Activated CD8-positive, alpha-beta T cell treated with anti-CD3 and anti-CD28 coated beads, Interleukin-2, amount 10 ng/mL, durations not matched to agents 7 days and 5 days (primary cell): ENCODE measurements at places on chromosomes 12 and 14. TPM values are rescaled to one million over a fixed set of nuclear protein-coding genes. Genes with fewer than 3 reads are reported as not detected.

Gene BIN2
- 158 TPM for total RNA-seq

Gene C14orf180
- not detected for total RNA-seq

Gene SMOC1
- not detected for total RNA-seq

Gene FAM234B
- 4.2 TPM for total RNA-seq

Gene SDR9C7
- not detected for total RNA-seq

Gene DIO3
- total RNA-seq = not detected

DNA sequence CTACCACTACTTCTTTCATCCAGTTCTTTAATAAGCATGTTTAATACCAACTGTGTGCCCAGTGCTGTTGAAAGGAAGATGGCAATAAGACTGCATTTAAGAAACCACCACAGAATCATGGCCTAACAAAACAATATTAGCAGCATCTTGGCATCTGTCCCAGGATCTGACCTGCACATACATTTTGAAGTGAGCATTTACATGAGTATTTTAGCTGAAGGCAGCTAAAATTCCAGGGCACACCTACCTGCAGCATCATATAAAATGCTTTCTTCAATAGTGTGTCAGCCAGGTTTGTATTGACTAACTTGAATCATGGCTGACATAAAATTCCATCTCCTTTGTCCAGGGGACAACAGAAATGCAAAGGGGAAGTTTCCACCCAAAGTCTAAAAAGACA lies 65.0 kb upstream of the ARHGAP5 start:
- no peaks in the 10 kb centered on the region for H3K4me1 ChIP-seq
- no peak overlapping the region for H3K4me3 ChIP-seq
- no peak for DNase-seq
- H3K36me3 ChIP-seq = no peaks in the 10 kb centered on the region
- H3K27me3 ChIP-seq = no peaks in the 10 kb centered on the region

DNA sequence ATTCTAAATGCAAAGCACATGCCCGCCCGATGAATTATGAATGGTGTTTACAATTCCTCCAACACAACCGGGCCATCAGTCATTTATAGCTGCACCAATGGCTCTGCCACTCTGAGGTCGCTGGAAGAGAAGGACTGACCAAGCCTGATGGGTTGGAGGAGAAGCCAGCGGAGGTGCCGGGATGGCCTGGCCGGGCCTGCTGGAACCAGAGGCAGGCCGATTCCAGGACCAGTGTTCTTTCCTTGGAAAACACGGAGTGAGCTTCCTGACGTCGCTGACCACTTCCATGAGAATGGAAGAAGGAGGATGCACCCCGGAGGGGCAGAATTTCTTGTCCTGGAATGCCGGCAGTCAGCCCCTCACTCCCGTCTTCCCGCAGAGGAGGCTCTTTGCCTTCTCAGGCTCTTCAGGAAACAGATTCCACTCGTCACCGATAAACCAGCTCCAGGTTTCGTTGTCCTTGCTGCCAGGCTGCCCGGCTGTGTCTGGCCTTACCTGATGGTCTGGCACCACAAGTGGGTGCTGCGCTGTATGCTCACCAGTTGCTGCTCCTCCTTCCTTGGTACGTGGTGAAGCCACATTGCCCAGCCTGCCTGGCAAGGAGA lies 358.5 kb upstream of the SFSWAP start:
- peaks cover 4% of the 10 kb centered on the region for H3K27me3 ChIP-seq
- no peaks in the 10 kb centered on the region for H3K36me3 ChIP-seq
- H3K4me3 ChIP-seq = no peak overlapping the region
- no peak overlapping the region for H3K27ac ChIP-seq
- H3K4me1 ChIP-seq = no peaks in the 10 kb centered on the region

DNA sequence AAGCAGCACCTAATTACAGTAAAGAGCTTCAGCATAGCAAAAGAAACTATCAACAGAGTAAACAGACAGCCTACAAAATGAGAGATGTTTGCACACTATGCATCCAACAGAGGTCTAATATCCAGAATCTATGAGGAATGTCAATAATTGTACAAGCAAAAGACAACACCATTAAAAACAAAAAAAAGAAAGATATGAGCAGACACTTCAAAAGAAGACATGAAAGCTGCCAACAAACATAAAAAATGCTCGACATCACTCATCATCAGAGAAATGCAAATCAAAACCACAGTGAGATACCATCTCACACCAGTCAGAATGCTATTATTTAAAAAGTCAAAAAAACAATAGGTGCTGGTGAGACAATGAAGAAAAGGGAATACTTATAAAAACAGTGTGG lies 273.1 kb downstream of the TMTC2 start:
- no peaks in the 10 kb centered on the region for H3K36me3 ChIP-seq
- DNase-seq = no peak
- H3K27me3 ChIP-seq = no peaks in the 10 kb centered on the region
- no peak overlapping the region for H3K27ac ChIP-seq
- no peak overlapping the region for H3K4me3 ChIP-seq

- H3K27ac ChIP-seq = no peak overlapping the region
- H3K27me3 ChIP-seq = no peaks in the 10 kb centered on the region
- peaks cover 2% of the 10 kb centered on the region for H3K36me3 ChIP-seq
- no peaks in the 10 kb centered on the region for H3K4me1 ChIP-seq
- DNase-seq = no peak
- no peak overlapping the region for H3K4me3 ChIP-seq
Measured at GRCh38 chr14:63671987-63672386, 30.3 kb upstream of the WDR89 start.

DNA sequence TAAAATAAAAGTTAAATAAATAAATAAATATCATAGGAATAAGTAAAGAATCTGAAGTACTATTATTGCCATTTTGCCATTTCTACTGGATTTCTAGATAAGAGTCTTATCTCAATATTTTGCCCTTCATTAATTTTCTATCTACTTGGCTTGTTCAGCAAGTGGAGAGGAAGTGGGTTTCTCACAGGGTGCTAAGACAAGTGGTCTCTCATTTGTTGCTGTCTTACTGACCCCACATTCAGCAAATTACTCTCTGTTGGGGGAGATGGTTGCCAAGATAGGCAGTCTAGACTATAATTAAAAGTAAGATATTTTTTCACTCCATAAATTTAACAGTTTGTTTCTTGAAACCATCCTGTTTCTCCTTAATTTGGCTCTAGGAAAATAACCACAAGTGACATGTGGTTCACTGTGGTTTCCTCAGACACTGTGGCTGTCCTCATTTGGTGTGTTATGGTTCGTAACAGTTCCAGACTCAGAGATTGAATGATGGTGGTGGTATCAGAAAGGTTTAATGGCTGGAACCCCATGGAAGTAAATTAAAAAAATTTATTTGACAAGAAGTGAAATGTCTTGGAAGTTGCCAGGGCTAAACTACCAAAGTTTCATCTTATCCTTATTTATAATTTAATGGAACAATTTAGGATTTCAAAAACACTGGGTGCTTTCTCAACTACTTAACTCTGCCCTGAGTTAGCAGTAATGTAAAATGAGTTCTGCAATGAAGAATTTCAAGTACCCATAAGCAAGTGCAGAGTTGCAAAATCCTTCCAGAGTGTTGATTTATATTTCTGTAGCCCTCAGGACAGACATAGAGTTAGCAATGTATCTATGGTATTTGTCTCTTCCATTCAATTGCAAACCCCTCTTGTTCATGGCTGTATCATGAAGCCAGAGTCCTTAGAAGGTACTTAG lies 214.8 kb downstream of the MSRB3 start:
- no peak overlapping the region for H3K27ac ChIP-seq
- H3K27me3 ChIP-seq = peaks cover 12% of the 10 kb centered on the region
- H3K4me3 ChIP-seq = no peak overlapping the region
- no peaks in the 10 kb centered on the region for H3K36me3 ChIP-seq

GRCh38 chr12:87127272-87127671 lies 871.1 kb upstream of the MGAT4C start:
- no peaks in the 10 kb centered on the region for H3K27me3 ChIP-seq
- no peaks in the 10 kb centered on the region for H3K4me1 ChIP-seq
- no peak for DNase-seq
- H3K36me3 ChIP-seq = no peaks in the 10 kb centered on the region
- H3K4me3 ChIP-seq = no peak overlapping the region

DNA sequence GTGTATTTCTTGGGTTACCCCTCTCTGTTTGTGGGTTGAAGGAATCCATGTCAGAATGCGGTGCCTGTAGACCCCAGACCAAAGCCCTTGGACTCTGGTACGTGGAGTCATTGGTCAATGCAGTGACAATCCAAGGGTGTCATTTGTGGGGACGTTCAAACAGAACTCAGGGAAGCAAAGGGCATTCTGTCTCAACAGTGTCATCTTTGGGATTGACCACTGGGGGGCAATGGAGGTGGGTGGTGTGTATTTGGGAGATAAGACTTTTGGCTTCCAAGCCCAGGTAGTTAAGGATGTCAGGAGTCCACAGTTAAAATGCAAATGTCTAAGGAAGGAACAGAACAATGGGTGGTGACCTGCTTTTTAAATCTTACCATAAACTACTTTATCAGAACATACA lies 54.6 kb upstream of the CCDC175 start:
- no peak for DNase-seq
- peaks cover 2% of the 10 kb centered on the region for H3K4me1 ChIP-seq
- H3K27ac ChIP-seq = no peak overlapping the region
- no peak overlapping the region for H3K4me3 ChIP-seq
- H3K27me3 ChIP-seq = peaks cover 42% of the 10 kb centered on the region

- no peak overlapping the region for H3K27ac ChIP-seq
- peaks cover 11% of the 10 kb centered on the region for H3K36me3 ChIP-seq
- no peak overlapping the region for H3K4me3 ChIP-seq
- DNase-seq = no peak
- peaks cover 8% of the 10 kb centered on the region for H3K4me1 ChIP-seq
Measured at GRCh38 chr12:125006365-125006764, 12.9 kb downstream of the BRI3BP start.

DNA sequence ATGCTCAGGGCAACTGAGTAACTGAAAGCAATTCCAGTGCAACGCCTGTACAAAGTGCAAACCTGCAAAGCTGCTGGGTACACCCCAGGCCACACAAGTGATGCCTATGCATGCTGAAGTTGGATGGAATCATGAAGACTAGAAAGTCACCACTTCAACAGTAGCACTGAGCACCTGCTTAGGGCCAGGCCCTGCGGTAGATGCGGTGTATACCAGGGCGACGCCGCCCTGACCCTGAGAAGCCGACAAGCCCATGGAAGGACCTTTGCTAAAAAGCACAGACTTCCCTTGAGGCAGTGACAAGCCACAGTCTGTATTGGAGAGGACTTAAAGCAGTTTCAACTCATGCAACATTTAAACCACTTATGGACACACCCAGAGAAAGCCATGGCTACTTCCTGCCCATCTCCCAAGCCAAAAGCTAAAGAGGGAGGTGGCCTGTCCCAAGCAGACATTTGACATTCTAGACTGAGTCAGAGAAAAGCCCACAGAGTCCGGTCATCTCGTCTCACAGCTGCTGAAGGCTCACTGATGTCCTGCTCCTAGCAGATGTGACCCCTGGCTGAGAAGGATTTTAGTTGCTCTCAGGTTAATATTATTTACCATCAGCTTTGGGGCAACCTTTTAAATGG lies 843.9 kb upstream of the TMEM132C start:
- no peaks in the 10 kb centered on the region for H3K4me1 ChIP-seq
- DNase-seq = no peak
- no peak overlapping the region for H3K27ac ChIP-seq
- no peak overlapping the region for H3K4me3 ChIP-seq
- no peaks in the 10 kb centered on the region for H3K27me3 ChIP-seq
- no peaks in the 10 kb centered on the region for H3K36me3 ChIP-seq
